ENCODE measurements at places on chromosomes 5 and 9.

DNA sequence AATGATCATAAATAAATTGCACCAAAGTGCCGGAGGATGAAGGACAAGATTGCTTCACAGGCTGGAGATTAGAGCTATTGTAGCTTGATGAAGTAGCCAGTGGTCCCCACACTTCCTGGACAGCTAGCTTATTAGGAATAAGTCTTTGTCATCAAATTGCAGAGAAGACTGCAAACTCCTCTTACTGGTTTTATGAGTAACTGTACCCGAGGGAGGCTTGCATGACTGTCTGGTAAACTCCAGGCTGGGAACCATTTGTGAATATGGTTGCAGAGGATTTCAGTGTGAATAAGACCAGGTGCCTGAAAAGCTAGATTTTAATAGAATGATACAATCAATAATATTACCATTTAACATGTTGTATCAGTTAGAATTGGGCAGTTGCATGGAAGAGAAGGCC is 36.5 kb upstream of the SEMA5A start:
- no peak for DNase-seq

DNA sequence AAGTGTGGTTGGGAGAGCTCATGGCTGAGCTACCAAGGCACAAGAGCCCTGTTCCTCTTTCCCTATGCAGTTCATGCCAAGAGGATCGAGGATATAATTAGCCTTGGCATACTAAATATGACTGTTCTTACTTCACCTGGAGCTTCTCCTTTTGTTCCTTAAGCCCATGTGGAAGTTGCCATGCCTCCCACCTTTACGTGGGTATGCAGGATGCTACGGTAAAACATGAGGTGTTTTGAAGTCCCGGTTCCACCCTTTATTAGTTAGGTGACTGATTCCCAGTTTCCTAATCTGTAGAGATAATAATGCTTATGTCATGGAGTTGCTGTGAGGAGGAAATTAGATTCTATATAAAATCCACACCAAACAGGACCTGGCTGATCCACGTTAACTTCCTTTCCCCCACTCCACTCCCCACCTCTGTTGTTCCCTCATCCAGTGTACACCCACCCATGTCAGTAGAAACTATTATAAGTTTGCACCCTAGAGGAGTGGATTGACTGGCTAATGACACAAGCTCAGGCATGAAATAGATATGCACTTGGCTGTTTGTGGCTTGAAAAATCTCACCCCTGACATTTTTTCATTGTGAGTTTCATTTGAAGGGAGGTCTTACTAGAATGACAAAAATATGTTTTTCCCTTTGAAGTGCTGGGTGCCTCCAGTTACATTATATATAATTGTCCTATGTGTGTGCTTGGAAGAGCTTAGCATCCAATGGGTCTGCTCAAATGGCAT is 36.8 kb upstream of the SHOC1 start:
- DNase-seq: no peak

DNA sequence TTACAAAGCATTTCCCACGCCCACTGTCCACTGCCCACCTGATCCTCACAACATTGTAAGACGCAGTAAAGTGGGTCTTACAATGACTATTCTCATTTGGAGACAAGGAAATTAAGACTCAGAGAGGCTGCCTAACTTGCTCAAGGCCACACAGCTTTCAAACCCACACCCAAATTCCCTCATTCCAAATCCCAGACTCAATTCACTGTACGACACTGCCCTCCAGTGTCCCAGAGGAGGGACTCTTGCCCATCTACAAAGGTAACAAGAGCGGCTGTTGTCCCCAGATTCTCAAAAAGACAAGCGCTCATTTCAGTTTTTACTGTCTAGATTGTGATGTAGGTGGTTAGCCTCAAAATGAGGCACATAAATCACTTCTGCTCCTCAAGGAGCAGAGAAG is 184.6 kb downstream of the ACTL7B start:
- no peak for DNase-seq

DNA sequence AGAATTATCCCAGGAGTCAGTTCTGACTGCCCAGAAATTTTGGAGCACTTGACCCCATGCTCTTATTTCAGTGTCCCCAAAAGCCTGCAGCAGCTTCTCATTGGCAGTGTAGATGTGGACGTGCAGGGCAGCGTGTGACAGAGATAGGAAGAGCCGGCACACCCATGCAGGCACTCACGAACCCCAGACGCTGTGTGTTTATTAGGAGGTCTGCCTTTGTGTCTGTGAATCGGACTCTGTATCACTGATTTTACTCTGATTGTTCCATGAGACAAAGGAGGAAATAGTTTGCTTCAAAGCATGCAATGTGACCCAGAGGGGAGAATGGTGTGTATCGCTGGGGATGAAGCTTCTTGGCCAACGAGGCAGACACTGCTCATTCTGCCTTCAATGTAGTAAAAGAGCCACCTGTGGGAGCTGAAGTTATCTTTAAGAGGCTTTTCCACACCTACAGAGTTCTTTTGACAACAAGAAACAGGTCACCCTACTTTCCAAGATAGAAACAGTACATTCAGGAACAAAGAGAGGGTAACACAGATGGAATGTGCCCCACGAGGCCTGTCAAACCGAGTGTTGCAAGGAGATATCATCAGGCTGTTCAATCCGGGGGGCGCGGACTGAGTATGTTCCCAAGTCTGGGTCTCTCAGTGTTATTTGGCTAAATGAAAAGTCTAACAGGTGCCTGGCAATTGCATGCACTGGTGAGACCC is 224.0 kb downstream of the NTRK2 start:
- no peak for DNase-seq

DNA sequence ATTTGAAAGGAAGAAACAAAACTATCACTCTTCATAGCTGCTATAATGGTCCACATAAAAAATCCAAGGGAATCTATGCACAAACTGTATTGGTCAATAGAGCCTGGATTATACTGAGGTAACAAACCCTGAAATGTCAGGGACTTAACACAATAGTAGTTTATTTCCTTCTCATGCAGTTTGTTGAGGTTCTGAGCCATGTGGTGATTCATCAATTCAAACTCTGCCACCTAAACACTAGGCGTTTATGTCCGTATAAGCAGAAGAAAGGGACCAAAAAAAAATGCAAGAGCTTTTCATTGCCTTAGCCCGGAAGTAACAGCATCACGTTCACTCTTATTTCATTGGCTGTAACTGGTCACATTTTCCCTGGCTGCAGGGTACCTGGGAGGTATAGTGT is 464.7 kb downstream of the ZSWIM6 start:
- no peak for DNase-seq

DNA sequence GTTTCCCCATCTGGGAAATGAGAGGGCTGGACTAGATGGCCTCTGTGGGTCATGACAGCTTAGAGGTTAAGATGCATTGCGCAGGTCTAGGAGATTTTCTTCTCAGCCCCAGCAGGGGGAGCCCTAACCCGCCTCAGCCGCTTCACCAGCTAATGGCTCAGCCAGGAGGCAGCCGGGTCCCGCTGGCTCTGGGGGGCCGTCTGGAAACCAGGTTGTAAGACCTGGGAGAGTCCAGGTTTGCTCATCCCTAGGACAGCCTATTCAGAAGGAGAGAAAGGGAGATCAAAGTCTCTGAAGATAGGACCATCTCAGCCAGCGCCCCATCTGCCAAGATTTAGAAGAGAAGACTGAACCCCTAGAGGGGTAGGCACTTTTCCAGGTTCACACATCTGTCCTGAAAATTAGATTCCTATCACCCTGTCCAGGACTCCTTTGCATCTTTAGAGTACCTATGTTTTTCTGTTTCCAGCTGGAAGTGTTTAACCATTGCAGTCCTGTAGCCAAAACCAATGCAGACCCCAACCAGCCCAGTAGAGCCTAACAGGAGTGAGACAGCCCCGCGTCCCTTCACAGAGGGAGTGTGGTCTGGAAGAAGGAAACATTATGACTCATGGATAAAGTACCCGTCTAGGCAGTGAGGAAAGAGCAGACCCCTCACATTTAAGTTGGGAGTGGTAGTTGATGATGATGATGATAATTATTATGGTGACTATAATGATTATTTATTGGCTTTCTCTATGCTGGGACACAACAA is 27.5 kb downstream of the SPARC start:
- DNase-seq: peak; percentile 40

DNA sequence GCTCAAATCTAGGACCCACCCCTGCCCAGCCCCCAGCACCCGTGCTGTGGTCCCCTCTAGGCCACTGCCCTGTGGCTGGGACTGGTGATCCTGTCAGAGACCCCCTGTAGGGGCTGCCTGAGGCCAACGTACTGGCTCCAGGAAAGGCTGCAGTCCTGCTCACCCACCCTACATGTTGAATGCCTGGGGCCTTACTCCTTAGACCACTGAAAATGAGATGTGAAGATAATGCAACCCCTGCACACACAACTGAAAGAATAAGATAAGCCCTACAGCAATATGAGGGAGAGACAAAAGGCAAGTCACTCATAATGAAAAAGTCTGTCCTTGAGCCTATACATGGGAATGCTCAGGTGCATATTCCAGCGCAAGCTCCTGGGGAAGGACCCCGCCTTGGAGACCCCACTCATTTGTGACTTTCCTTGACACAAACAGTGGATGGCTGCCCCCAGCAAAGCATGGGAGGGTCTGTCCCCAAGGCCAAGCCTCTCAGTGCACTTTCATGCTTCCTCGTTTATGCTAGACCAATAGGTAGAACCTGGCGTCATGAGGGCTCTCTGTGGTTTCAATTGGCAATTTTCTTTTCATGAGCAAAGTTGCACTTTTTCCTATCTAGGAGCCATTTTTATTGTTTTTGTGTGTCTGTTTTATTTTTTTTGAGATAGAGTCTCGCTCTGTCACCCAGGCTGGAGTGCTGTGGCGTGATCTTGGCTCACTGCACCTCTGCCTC is 12.5 kb upstream of the WNK2 start:
- DNase-seq: no peak

GRCh38 chr9:70044490-70045307 is 1.1 kb downstream of the MAMDC2 start:
- no peak for DNase-seq

DNA sequence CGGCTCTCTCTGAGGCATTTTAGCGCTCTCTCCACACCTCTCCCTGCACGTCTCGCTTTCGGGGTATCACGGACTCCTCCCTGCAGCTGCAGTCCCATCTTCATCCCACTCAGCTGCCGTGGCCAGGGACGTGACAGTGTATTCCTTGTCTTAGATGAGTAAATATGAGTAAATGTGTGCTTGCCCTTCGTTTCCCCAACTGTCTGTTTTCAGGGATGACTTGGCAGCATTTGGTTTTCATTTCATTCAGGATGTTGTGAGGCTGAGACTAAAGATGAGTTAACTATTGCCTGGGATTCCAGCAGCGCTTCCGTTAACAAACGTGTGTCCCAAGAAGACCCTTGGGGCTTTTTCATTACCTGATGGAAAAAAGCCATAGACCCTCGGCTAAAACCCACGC is 29.5 kb downstream of the GDNF start:
- DNase-seq: no peak

DNA sequence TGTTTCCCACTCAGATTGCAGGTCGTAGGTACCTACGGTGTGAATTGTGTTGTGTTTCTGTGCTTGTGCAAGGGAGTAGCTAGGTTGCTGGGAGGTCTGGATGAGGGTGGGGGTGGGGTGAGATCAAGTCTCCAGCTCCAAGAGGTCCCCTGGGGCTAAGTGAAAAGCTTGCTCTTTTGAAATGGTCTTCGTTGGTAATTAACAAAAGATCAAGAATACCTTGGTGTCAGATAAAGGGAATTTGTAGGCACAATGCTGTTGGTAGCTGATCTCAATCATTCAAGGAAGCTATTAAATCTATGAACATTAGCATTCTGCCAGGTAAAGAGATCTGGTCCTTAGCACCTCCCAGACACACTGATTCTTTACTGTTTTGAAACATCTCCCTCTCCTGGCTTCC is 928 bp upstream of the PCDHGC4 start:
- DNase-seq: no peak

- no peak for DNase-seq
Measured at GRCh38 chr9:114737118-114737517, 55.1 kb upstream of the TEX48 start.

GRCh38 chr5:171542525-171543140 is 123.2 kb downstream of the FGF18 start:
- no peak for DNase-seq

DNA sequence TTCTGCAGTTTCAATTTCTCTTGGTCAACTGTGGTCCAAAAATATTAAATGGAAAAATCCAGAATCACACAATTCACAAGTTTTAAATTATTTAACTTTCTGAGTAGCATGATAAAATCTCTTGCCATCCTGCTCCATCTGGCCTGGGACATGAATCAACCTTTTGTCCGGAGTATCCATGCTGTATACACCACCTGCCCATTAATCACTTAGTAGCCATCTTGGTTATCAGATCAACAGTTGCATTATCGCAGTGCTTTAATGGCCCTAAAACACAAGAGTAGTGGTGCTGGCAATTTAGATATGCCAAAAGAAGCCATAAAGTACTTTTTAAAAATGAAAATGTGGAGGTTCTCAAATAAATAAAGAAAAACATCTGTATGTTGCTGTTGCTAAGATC is 25.3 kb downstream of the EFCAB9 start:
- DNase-seq: no peak

DNA sequence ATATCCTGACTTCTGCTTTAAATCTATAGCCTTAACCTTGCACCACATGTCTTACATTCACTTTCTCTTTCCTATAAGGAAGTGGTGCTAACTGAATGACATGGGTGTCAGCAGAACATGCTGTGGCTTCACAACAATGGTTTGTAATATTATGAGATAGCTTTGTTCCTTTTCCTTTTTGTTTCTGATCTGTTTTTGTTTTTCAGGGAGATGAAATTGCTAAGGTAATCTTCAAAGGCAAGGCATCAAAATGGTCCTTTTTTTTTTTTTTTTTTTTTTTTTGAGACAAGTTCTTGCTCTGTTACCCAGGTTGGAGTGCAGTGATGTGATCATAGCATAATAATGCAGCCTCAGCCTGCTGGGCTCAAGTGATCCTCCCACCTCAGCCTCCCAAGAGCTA is 53.6 kb upstream of the RANBP6 start:
- DNase-seq: no peak

DNA sequence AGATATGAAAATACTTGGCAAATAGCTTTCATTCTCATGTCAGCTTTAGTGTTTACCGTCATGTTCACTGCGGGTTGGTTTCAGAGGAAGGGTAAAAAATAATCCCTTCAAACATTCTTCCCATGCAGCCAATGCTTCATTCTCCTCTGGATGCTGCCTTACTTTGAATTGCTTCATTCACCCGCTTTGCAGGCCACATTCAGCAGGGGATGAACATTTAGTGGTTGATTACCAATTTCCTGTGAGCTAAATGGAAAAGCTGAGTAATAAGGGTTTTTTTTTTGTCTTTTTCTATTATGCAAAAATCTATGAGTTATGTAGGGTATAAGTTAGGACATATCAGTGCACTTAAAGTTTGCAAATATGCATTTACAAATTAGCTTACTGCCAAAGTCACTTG is 96.3 kb upstream of the MEF2C start:
- no peak for DNase-seq

DNA sequence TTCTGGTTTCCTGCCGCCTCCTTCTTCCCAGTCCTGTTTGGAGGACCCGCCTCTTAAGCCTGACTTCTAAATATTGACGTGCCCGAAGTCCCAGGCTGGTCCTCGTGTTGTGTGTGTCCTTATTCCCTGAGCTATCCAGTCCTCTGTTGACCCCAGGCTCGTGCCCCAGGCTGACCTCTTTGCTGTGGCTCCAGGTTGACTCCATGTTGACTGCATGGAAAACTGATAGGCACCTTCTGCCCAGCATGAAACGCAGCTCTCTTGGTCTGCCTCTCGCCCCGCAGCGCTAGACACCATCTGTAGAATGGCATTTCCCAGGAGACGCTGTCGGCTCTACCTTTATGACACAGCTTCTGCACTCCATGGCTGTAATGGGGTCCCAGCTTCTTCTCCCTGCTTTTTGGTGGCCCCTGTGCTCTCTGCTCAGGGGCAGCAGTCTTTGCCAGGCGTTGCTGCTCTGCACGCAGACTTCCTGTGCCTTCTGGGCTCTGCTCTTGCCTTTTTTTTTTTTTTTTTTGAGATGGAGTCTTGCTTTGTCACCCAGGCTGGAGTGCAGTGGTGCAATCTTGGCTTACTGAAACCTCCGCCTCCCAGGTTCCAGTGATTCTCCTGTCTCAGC is 28.4 kb downstream of the EHMT1 start:
- DNase-seq: no peak
